ENCODE measurements at places on chromosomes 12 and 14. TPM values are rescaled to one million over a fixed set of nuclear protein-coding genes. Genes with fewer than 3 reads are reported as not detected.

Gene IGF1
- 16.1 TPM for total RNA-seq

Gene ERP27
- 42.3 TPM for total RNA-seq

Gene USP44
- 0.69 TPM for total RNA-seq

DNA sequence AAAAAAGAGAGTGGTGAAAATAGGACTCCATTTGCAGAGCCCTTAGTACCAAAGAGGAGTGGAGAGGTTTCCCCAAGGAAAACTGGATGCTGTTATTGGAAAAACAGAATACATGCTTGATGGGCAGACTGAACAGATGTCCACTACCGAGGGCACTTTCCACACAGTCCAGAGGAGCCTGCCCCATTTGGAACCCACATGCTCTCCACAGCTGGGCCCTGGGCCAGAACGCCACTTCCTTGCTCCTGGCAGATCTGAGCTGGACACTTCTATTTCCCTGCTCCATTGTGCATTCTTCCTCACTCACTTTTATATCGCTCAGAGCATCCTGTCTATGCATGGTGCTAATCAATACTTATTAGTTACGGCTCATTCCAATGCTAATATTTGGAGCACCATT lies 249.9 kb downstream of the SLC15A4 start:
- peaks cover 11% of the 10 kb centered on the region for H3K4me1 ChIP-seq
- H3K27me3 ChIP-seq, result peaks cover 3% of the 10 kb centered on the region
- H3K4me3 ChIP-seq, result no peak overlapping the region

- H3K4me3 ChIP-seq, result no peak overlapping the region
- peaks cover 34% of the 10 kb centered on the region for H3K4me1 ChIP-seq
- H3K36me3 ChIP-seq, result no peaks in the 10 kb centered on the region
- peaks cover 4% of the 10 kb centered on the region for H3K27me3 ChIP-seq
- H3K27ac ChIP-seq, result peak overlapping the region; percentile 30
Observed at GRCh38 chr14:34179727-34180126, 228.9 kb upstream of the EGLN3 start.

DNA sequence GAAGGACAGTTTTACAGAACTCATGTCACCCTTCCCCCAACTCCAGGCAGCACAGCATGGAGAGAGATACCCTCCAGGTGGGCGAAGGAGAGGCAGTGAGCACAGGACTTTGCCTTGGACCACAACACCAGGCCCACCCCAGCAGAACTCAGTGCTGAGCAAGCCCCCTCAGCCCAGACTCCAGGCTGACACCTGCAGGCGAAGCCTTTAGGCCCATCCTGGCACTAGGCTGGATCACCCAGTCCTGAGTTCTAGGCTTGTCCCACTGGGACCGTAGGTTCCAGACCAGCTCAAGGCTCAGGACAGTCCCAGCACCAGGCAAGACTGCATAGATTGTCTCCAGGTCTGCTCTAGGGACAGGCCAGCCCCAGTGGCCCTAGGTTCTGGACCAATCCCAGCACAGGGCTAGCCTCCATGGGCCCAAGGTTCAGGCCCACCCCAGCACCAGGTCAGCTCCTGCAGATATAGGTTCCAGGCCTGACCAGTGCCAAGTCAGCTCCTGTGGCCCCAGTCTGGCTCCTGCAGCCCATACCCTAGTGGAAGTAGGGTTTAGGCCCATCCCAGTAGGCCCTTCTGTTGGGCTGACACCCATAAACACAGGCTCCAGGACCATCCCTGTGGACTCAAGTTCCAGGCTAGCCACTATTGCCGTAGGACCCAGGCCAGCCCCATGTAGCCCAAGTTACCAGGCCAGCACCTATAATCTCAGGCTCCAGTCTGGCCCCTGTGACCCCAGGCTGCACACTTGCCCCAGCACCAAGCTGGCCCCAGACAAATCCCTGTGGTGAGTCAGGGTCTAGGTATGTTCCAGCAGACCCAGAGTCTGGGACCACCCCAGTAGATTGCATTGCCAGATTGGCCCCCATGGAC lies 9.4 kb downstream of the WASHC3 start:
- no peaks in the 10 kb centered on the region for H3K27me3 ChIP-seq
- H3K36me3 ChIP-seq, result peaks cover 23% of the 10 kb centered on the region
- no peak overlapping the region for H3K4me3 ChIP-seq

DNA sequence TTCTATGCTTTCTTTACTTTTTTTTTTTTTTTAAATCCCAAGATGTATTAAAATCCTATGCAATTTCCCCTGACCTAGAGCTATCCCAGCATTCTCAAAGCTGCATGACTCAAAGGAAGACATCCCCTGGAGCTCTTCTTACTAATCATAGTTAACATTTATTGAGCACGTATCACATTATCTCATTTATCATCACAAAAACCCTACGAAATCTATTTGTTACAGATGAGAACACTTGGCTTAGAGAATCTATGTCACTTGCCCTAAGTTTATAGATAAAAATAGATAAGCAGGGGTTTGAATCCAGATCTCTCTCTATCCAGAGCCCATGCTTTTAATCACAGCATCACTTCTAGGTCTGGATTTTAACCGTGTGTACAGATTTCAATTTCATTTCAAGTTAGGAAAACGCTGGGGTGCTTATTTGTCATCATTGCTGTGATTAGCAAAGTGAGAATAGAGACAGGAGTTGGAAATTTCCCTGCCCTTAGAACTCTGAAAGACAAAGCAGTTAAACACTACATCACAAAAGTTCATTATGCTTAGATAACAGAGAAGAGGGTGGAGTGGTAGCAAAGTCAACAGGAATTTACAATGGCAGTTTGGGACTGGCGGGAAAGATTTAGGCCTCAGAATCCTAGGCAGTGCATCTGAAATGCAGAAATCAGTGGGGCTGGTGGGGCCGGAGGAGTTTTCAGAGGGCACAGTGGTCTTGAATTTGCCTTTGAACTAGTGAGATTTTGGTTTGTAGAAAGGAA lies 177.7 kb upstream of the FRMD6 start:
- H3K27ac ChIP-seq, result no peak overlapping the region
- no peaks in the 10 kb centered on the region for H3K27me3 ChIP-seq
- H3K36me3 ChIP-seq, result no peaks in the 10 kb centered on the region
- peaks cover 22% of the 10 kb centered on the region for H3K4me1 ChIP-seq
- no peak for DNase-seq

DNA sequence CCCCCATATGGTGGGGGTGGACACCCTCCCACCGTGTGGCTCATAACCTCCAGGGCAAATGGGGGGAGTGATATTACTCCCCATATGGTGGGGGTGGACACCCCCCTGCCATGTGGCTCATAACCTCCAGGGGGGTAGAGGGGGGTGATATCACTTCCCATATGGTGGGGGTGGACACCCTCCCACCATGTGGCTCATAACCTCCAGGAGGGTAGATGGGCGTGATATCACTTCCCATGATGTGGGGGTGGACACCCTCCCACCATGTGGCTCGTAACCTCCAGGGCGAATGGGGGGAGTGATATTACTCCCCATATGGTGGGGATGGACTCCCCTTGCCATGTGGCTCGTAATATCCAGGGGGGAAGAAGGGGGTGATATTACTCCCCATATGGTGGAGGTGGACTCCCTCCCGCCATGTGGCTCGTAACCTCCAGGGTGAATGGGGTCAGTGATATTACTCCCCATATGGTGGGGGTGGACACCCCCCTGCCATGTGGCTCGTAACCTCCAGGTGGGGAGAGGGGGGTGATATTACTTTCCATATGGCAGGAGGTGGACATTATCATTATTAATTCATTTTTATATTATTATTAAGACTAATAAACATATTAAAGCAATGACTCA lies 51.2 kb upstream of the OXA1L start:
- H3K27me3 ChIP-seq, result peaks cover 45% of the 10 kb centered on the region
- H3K27ac ChIP-seq, result no peak overlapping the region
- no peaks in the 10 kb centered on the region for H3K36me3 ChIP-seq
- DNase-seq, result no peak
- no peak overlapping the region for H3K4me3 ChIP-seq
- H3K4me1 ChIP-seq, result no peaks in the 10 kb centered on the region

- H3K36me3 ChIP-seq, result peaks cover 13% of the 10 kb centered on the region
- DNase-seq, result no peak
- H3K27me3 ChIP-seq, result no peaks in the 10 kb centered on the region
- peaks cover 9% of the 10 kb centered on the region for H3K4me1 ChIP-seq
- H3K27ac ChIP-seq, result no peak overlapping the region
Observed at GRCh38 chr14:68094752-68095151, 275.2 kb downstream of the RAD51B start.

DNA sequence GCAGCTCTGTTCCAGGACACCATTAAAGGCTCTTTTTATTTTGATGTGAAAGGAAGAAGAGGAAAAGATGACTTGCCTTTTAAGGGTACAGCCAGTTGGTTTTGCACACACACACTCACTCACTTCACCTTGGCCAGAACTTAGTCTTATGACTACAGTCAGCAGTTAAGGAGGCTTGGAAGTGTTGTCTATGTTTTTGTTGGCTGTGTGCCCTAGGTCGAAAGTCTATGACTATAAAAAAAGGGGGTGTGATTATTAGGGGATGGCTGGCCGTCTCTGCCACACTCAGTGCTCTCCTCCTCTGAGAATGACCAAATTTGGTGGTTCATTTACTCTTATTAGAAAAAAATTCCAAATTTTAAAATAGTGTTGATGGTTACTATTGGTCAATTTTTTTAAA lies 139.5 kb upstream of the OTX2 start:
- H3K4me3 ChIP-seq, result no peak overlapping the region
- H3K27ac ChIP-seq, result no peak overlapping the region
- no peaks in the 10 kb centered on the region for H3K36me3 ChIP-seq
- peaks cover 4% of the 10 kb centered on the region for H3K4me1 ChIP-seq
- no peak for DNase-seq
- H3K27me3 ChIP-seq, result peaks cover 4% of the 10 kb centered on the region

- peaks cover 7% of the 10 kb centered on the region for H3K4me1 ChIP-seq
- no peak for DNase-seq
- no peak overlapping the region for H3K27ac ChIP-seq
- no peak overlapping the region for H3K4me3 ChIP-seq
- H3K27me3 ChIP-seq, result no peaks in the 10 kb centered on the region
Observed at GRCh38 chr14:45246151-45246550, 6.9 kb downstream of the MIS18BP1 start.

DNA sequence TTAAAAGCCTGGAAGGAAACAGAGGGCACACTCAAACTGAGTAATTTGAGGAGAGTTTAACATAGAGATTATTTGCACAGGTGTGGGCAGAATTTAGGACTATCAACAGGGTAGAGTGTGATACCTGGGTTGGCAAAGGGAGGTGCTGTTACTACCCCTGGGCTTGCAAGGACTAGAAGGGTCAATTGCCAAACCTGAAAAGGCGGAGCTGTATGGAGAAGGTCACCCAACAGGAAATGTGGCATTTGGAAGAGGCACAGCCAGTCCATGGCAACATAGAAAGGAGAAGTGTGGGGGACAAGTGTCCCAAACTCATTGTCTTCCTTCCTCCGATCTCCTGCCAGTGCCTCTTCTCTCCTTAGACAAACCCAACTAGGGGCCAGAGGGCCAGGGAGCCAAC lies 21.6 kb upstream of the MED13L start:
- H3K27ac ChIP-seq, result no peak overlapping the region
- H3K36me3 ChIP-seq, result no peaks in the 10 kb centered on the region
- no peak overlapping the region for H3K4me3 ChIP-seq
- peaks cover 39% of the 10 kb centered on the region for H3K4me1 ChIP-seq

GRCh38 chr12:46177025-46177424 lies 91.8 kb downstream of the SLC38A1 start:
- H3K4me3 ChIP-seq, result no peak overlapping the region
- DNase-seq, result no peak
- peaks cover 5% of the 10 kb centered on the region for H3K4me1 ChIP-seq
- no peaks in the 10 kb centered on the region for H3K27me3 ChIP-seq
- H3K27ac ChIP-seq, result no peak overlapping the region
- no peaks in the 10 kb centered on the region for H3K36me3 ChIP-seq

DNA sequence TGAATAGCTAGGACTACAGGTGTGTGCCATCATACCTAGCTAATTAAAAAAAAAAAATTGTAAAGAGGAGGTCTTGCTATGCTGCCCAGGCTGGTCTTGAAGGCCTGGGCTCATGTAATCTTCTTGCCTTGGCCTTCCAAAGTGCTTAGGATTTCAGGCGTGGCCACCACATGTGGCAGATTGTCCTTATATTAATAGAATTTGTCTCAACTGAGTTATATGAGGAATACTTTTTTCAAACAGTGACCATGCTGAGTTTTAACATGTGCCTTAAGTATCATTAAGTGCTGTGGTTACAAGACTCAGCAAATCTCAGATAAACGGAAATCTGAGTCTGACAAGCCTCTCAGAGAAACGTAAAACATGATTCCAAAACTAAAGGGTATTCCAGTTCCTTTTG lies 83.2 kb upstream of the FERMT2 start:
- DNase-seq, result no peak
- no peak overlapping the region for H3K4me3 ChIP-seq
- H3K27me3 ChIP-seq, result no peaks in the 10 kb centered on the region
- H3K27ac ChIP-seq, result no peak overlapping the region
- no peaks in the 10 kb centered on the region for H3K4me1 ChIP-seq
- H3K36me3 ChIP-seq, result peaks cover 12% of the 10 kb centered on the region

DNA sequence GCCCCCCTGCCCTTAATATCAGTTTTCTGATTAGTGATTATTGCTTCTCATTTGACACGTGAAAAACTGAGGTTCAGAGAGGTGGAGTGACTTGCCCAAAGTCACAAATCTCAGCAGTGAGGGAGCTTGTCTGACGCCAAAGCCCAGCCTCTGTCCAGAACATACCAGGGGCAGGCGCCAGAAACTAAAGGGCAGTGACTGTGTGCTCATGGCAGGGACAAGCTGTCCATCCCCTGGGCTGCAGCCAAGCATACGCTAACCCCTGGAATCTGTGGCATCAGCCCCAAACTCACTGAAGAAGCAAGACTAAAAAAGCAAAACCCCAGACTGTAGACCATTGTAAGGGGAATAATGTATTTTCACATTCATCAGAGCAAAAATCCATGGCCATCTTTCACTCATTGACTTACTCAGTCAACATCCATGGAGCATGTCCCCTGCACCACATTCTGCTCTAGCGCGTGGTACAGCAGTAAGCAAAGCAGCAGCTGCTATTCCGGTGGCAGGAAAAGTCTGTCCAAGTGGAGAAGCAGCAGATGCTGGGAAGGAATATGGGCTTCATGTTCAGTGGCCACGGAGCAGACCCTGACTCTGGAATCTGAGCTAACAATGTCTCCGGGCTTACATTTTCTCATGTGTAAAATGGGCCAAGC lies 1.5 kb upstream of the SERPINA4 start:
- H3K27ac ChIP-seq, result no peak overlapping the region
- no peak for DNase-seq
- H3K4me1 ChIP-seq, result no peaks in the 10 kb centered on the region

DNA sequence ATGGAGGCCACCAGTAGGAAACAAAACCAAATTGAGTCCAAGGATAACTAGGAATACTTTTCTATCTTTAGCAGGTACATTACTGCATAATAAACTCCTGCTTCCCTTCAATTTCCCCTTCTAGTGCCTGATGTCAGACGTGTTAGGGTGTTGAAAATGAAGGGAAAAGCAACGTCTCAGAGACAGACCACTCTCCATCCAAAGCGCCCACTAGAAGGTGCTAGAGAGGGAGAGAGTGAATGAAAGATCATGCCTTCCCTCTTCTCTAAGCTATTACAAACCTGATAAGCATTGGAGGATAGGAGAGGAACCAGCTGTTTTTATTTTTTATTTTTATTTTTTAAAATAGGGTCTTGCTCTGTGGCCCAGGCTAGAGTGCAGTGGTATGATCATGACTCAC lies 64.1 kb downstream of the ZNF641 start:
- H3K27ac ChIP-seq, result peak overlapping the region; percentile 50
- H3K27me3 ChIP-seq, result peaks cover 8% of the 10 kb centered on the region
- H3K36me3 ChIP-seq, result no peaks in the 10 kb centered on the region
- no peak overlapping the region for H3K4me3 ChIP-seq

GRCh38 chr14:95210699-95211098 lies 53.4 kb upstream of the DICER1 start:
- H3K27ac ChIP-seq, result no peak overlapping the region
- H3K27me3 ChIP-seq, result no peaks in the 10 kb centered on the region
- H3K4me1 ChIP-seq, result peaks cover 7% of the 10 kb centered on the region
- no peak overlapping the region for H3K4me3 ChIP-seq

- no peak overlapping the region for H3K27ac ChIP-seq
- peaks cover 19% of the 10 kb centered on the region for H3K27me3 ChIP-seq
- no peaks in the 10 kb centered on the region for H3K4me1 ChIP-seq
- no peak overlapping the region for H3K4me3 ChIP-seq
Observed at GRCh38 chr12:118436002-118436730, 59.8 kb downstream of the SUDS3 start.

Measured in type B pancreatic cell (in vitro differentiated cells).